ENCODE measurements at places on chromosomes 3 and 15.

GRCh38 chr15:72368325-72368724, 7.5 kb downstream of the HEXA start:
- no peak for DNase-seq

- peak; percentile 8 for DNase-seq
These were observed 2.5 kb upstream of the EID1 start for GRCh38 chr15:48875241-48875960.

- no peak for DNase-seq
These were observed 332.7 kb upstream of the ADAMTS9 start for GRCh38 chr3:65020281-65021160.

- no peak for DNase-seq
These were observed 859.2 kb upstream of the SEMA6D start for GRCh38 chr15:46858150-46858549.

DNA sequence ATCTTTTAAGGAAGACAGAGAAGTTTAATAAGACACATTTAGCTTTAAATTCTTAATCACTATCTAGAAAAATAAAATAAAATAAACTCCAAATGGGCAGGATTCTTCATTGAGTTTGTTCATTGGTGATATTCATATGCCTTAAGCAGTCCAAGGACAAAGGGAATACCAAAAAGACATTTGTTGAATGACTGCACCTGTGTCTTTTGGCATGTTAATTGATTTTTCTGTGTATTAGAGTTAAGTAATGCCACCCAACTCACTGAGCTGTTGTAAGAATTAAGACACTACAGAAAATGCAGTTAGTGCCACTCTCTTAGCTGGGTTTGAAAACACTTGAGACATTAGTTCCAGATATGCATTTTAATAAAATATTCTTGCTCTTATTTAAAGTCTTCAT, 683.6 kb upstream of the ROBO1 start:
- no peak for DNase-seq

DNA sequence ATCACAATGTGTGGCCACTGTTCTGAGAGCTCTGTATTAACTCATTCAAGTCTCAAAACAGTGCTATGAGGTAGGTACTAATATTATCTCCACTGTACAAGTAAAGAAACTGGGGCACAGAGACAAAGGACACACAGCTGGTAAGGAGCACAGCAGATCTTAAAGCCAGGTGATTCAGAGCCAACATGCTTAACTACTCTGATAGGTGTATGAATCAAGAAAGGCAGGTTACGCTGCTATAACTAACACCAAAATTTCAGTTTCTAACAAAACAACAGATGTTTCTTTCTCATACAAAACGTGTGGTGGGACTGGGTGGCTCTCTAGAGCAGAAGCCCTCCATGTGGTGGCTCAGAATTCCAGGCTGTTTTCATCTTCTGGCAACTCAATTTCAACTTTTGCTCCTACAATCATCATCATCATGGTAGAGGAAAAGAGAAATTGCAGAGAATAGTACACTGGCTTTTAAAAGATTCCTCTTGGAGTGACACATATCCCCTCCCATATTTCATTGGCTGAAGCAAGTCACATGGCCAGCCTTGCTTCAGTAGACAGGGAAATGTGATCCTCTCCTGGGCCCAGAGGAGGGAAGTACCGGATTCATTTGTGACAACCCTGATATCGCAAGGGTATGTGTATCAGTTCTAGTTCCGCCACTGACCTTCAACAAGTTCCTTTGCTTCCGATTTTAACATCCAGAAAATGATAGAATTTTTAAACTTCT, 126.2 kb upstream of the PTX3 start:
- DNase-seq: no peak

DNA sequence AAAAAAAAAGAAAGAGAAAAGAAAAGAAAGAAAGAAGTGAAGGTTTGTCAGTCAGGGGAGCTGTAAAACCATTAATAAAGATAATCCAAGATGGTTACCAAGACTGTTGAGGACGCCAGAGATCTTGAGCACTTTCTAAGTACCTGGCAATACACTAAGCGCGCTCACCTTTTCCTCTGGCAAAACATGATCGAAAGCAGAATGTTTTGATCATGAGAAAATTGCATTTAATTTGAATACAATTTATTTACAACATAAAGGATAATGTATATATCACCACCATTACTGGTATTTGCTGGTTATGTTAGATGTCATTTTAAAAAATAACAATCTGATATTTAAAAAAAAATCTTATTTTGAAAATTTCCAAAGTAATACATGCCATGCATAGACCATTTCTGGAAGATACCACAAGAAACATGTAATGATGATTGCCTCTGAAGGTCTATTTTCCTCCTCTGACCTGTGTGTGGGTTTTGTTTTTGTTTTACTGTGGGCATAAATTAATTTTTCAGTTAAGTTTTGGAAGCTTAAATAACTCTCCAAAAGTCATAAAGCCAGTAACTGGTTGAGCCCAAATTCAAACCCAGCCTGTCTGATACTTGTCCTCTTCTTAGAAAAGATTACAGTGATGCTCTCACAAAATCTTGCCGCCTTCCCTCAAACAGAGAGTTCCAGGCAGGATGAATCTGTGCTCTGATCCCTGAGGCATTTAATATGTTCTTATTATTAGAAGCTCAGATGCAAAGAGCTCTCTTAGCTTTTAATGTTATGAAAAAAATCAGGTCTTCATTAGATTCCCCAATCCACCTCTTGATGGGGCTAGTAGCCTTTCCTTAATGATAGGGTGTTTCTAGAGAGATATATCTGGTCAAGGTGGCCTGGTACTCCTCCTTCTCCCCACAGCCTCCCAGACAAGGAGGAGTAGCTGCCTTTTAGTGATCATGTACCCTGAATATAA, 2.0 kb downstream of the B2M start:
- DNase-seq: no peak

DNA sequence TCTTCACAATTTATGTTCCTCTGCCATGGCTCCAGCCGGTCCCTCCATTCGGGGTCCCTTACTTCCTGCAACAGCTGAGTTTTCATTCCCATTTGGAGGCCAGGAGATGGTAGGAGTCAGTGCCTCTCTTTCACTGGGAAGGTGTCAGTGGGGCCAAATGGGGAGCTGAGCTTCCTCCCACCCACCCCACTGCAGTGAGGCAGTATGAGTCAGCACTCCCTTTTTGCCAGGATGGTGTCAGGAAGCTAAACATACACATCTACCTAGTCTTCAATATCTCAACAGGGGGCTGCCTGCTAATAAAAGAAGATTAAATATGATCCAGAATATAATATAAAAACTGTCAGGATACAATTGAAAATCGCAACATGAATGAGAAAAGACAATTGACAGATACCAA, 12.7 kb upstream of the ACTC1 start:
- no peak for DNase-seq

- DNase-seq: no peak
These were observed 311.3 kb downstream of the PLCL2 start for GRCh38 chr3:17195856-17196604.

GRCh38 chr15:90519688-90520087, 10.0 kb upstream of the CRTC3 start:
- DNase-seq: no peak

DNA sequence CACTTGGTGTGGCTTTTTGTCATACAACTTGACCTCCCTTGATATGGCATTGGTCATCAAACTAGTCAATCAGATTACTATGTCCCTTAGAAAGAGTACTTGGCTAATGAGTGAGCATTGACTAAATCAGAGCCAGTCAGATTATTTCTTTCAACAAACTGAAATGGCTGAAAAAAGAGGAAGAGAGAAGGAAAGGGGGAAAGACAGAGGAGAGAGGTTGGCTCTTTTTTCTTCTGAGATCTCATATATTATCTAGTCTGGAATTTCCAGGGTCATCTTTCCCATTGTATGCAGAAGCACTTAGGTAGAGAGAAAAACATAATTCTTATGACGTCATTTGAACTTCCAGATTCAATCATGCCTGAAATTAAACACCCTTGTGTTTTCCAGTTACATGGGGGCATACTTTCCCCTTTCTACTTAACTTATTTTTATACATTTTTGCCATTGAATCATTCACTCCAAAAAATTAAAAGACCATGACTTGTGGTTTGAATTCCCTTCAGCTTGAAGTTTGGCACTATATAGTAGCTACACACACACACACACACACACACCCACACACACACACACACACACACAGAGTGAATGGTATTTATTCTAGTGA, 387.8 kb downstream of the LSAMP start:
- DNase-seq: no peak

GRCh38 chr15:51874751-51875644, 45.5 kb downstream of the TMOD3 start:
- no peak for DNase-seq

DNA sequence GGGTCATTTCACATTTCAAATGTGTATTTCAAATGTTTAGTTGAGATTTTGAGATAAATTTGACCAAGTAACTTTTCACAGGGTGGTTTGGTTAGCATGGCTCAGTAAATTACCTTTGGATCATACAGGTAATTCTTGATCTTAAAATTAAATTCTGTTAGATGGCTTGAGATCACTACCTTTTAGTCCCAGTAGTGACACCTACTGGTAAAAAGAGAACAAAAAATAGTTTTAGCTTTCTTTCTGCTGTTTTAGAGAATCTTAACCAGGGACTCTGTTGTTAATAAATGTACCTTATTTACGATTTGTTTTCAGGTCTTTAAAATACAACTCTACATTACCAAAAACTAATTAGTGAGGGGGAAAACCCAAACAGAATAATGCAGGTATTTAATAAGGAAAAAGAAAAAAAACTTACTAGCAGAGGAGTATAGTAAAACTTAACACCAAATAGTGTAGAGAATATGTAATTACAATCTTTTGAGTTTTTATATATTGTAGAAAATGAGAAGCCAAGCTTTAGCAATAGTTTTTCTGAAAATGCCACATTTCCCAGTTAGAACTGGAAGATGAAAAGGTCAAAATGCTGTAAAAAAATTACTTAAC, 620.3 kb upstream of the AGTR1 start:
- no peak for DNase-seq

DNA sequence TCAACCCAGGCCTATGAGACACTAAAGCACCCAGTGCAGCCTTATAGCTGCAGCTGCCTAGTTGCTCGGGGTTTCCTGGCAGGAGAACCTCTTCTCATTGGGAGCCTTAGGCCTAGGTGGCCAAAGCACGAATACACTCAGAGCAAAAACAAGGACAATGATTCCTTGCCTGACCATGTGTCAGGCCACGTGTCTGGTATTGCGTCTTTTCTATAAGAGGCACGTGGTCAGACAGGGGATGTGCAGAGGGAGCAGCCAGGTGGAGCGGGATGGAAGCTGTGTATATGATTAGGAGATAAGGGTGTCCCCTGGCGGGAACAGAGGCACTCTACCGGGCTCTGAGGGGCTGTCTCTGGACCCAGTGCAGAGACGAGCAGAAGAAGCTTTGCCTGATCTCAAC, 26.4 kb downstream of the SLC22A14 start:
- DNase-seq: no peak
